AG04450 (cell line): ENCODE measurements at places on chromosomes 6 and 20.

GRCh38 chr20:3077618-3078134, 6.3 kb downstream of the OXT start:
- no peak for DNase-seq

GRCh38 chr20:42887281-42887680, 302.4 kb downstream of the PTPRT start:
- no peak for DNase-seq

DNA sequence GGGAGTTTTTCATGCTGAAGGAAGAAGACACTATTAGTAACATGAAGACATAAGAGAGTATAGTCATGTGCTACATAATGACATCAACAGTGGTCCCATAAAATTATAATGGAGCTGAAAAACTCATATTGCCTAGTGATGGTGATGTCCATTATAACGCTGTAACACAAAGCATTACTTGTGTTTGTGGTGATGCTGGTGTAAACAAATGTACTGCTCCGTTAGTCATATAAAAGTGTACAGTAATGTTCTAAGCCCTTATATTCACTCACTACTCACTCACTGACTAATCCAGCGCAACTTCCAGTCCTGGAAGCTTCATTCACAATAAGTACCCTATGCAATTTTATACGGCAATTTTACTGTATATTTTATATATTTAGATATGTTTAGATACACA, 26.8 kb upstream of the ASF1A start:
- no peak for DNase-seq

- DNase-seq: no peak
Observed at GRCh38 chr6:119610265-119610664, 260.7 kb upstream of the MAN1A1 start.

- DNase-seq: no peak
Observed at GRCh38 chr6:155717374-155717773, 261.7 kb upstream of the NOX3 start.

- DNase-seq: no peak
Observed at GRCh38 chr20:2521369-2522305, 12.9 kb upstream of the ZNF343 start.

DNA sequence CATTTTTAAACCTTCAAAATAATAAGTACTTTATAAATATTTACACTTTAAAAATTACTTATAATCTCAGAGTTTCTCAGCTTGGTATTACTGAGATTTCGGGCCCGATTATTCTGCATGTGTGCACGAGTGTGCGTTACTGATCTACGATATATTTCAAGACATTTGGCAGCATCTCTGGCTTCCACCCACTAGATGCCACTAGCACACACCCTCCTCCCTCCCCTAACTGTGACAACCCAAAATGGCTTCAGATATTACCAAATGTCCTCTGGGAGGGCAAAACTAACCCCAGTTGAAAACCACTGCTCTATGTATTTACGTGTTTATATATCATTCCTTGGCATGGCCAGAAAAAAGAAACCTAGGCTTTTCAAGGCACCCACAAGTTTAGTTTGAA, 95.9 kb downstream of the FYN start:
- no peak for DNase-seq

DNA sequence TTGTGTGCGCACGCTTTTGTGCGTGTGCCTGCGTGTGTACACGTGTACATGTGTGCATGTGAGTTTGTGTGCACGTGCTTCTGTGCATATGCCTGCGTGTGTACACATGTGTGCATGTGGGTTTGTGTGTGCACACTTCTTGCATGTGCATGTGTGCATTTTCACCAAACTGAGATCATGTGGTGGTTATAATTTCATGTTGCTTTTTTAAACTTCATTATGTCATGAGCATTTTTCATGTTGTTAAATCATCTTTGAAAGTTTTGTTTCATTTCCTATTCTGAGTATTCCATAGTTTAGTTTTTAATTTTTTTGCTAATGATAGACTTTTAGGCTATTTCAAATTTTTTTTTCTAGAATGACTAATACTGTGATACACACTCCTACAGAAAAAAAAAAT, 6.4 kb upstream of the CST3 start:
- DNase-seq: no peak

DNA sequence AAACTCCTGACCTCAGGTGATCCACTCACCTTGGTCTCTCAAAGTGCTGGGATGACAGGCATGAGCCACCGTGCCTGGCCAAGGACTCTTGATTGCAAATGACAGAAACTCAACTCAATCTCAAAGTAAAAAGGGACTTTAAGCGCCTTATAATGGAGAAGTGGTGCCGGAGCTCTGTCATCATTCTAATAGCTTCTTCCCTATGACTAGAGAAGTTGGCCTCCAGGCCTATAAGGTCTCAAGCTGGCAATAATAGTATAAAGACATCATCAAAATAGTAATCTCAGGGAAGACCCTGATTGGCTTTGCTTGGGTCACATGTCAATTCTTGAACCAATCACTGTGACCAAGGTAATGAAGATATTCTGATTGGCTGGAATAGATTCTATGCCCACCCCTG, 8.5 kb upstream of the KIAA1755 start:
- no peak for DNase-seq

DNA sequence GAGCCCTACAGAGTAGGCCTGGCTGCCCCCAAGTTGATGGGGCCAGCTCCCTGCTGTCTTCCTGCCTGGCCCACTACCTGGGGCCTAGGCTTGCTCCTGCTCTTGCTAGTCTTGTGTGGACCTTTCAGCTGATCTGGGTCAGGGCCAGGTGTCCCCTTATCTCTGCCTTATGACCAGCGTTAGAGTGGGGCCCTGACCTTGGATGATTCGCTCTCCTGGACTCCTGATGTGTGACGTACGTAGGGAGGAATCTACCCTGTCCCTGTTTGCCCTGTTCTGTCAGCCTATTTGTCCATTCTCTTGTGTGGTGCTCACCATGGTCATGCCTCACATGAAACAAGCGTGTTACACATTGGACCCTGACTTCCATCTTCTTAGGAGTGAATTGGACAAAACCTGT, 571.8 kb downstream of the QKI start:
- DNase-seq: no peak

GRCh38 chr20:64146936-64147477, 17.2 kb upstream of the MYT1 start:
- no peak for DNase-seq

GRCh38 chr6:54191461-54191860, 80.2 kb downstream of the MLIP start:
- peak; percentile 2 for DNase-seq

GRCh38 chr6:26252077-26252472, 112.9 kb upstream of the BTN3A2 start:
- no peak for DNase-seq

DNA sequence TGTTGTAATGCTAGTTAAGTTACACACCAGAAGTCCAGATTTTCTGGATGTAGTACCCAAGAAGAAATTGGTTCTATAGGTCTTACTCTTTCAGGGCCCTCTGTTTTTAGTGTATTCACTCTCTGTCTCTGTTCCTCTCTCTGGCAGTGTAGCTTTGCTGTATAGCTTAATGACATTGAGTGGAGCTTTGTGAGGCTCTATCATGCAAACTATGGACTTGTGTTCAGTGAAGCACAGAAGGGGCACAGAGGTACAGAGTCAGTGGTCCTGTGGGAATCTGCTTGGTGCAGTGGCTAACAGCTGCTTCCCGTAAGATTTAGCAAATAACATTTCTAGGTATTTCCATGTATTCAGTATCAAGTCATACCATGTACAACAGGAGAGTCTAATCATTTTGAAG, 26.1 kb downstream of the NKX2-4 start:
- DNase-seq: no peak

DNA sequence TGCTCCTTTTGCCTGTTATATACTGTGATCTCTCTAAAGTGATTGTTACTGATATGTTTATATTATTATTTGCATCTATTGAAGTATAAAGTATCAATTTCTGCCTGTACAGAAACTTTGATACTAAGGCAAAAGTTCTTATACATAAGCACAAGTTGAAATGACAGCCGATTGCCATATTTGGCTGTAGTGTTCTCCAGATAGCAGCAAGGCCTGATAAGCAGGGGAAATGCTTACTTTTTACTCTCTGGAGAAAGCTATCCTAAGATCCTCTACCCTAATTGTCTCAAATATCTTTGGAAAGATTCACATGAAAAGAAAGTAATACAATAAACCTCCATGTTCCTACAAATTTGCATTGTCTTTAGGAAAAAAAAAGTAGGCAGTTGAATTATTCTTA, 31.4 kb downstream of the SENP6 start:
- DNase-seq: no peak

- peak; percentile 48 for DNase-seq
Observed at GRCh38 chr6:14876778-14877613, 368.9 kb upstream of the JARID2 start.

DNA sequence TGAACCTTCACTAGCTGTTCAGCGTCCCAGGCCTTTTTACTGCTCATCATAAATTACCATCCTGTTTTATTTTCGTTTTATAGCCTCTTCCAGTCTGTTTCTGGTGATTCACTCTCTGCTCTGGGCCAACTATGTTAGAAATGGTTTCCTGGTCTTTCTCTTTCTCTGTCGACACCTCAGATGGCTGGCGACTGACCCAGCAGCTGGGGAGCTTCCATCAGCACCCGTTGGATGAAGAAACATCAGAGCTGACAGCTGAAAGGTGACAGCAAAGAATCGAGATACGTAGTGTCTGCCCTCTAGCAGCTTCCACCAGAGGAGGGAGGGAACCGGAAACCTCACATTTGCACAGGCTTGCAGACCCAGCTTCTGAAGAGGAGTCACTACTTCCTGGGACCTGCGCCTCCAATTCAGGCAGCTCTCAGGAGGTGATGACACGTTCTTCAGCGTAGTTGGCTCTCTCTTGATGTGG, 82.9 kb upstream of the MLN start:
- peak; percentile 16 for DNase-seq
